ENCODE measurements at places on chromosomes 12 and 14. TPM values are rescaled to one million over a fixed set of nuclear protein-coding genes. Genes with fewer than 3 reads are reported as not detected.

DNA sequence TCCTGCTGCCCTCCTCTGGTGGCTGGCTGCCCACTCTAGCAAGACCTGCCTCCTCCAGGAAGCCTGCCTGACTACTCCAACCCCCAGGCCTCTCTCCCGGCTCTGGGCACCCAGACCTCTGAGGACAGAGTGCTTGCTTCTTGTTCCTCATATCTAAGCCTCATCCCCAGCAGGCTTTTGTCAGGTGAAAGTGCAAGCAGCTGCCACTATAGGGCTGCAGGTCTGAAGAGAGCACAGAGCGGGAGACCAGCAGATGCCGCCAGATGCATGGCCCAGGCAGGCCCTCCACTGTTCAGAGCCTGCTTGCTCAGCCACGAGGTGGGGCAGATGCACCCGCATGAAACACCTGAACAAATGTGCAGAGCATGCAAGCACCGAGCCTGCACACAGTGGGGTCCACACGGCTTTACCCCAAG, 73.0 kb downstream of the SERPINA3 start:
- DNase-seq = no peak

DNA sequence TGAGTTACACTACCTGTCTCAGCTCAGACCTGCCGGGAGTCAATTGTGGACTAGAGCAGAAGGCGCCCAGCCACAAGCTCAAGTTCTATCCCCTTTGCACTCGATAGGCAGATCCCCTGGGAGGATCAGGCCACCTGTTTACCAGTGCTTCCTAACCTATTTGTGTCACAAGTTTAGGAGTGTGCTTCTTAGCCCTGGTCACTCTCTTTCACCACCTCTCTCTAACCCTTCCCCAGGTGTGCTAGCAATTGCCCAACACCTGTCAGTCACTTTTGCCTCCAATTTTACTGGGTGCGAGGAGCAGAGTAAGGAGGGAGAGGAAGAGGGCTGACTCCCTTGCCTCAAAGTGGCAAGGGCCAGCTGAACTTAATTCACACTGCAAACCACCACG, 745 bp upstream of the NAA30 start:
- DNase-seq = no peak

DNA sequence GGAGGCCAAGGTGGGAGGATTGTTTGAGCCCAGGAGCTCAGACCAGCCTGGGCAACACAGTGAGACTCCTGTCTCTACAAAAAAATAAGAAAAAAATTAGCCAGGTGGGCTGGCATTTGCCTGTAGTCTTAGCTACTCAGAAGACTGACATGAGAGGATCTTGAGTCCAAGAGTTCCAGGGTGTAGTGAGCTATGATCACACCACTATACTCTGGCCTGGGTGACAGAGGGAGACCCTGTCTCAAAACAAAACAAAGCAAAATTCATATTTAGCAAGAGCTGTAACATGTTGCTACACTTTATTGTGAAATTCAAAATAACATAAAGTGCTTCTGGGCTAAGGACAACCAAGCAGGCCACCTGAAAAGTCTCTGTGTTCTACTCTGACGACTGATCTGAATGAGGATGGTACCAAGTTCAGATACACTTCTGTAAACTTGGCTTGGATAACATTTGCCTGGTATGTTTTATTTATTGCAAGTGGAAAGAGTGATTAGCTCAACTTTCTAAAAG, 11.6 kb upstream of the STRN3 start:
- no peak for DNase-seq

DNA sequence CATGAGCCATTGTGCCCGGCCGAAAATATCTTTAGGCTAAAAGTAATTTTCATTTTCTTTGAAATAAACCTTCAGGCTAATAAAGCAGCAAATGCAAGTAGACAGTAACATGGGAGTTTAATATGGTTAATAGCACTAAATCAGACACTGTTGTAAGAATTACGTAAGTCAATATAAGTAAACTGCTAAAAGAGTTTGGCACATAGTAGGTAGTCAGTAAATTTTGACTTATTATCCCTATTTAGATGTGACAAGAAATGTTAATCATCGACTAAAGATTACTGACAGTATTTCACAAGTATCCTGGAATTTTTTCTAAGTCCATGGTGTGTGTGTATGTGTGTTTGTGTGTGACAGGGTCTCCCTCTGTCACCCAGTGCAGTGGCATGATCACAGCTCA, 3.9 kb downstream of the PPP4R3A start:
- DNase-seq = no peak

GRCh38 chr14:94005324-94006073, 8.4 kb downstream of the CCDC197 start:
- peak; percentile 35 for DNase-seq

DNA sequence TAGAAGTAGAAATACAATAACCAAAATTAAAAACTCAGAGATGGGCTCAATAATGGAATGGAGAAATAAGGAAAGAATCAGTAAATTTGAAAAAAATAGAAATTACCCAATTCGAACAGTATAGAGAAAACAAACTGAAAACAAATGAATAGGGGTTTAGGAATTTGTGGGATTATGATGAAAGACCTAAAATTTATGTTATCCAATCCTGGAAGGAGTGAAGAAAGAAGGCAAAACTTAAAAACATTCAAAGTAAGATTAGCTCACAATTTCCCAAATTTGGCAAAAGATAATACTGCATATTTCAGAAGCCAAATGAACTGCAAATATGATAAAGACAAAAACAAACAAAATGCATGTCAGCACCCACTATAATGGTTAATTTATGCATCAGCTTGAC, 177.1 kb downstream of the CCDC91 start:
- no peak for DNase-seq

DNA sequence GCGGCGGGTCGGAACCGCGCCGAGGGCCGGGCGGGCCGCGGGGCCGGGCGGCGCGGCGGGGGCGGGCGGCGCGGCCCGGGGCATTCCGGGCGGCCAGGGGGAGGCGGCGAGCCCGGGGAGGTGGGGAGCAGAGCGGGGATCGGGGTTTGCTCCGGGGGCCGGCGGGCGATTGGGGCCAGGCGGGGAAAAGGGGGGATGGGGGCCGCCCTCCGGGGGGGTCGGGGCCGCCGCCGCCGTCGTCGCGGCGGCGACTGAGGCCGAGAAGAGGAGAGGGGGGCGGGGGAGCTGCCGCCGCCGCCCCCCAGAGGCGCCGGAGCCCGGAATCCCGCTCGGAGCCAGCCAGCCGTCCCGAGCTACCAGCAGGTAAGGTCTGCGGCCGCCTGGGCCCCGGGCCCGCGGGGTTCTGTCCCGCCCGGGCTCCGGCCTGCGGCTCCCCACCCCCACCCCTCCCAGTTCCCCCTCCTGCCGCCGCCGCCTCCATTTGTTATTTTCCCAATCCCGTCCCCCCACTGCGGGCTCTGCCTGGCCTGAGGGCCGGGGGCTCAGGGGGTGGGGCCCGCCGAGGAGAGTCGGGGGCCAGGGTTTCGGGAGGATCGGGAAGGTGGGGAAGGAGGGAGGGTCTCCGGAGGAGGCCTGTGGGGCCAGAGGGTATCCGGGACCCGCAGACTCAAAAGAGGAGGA, 403 bp downstream of the ATN1 start:
- no peak for DNase-seq

DNA sequence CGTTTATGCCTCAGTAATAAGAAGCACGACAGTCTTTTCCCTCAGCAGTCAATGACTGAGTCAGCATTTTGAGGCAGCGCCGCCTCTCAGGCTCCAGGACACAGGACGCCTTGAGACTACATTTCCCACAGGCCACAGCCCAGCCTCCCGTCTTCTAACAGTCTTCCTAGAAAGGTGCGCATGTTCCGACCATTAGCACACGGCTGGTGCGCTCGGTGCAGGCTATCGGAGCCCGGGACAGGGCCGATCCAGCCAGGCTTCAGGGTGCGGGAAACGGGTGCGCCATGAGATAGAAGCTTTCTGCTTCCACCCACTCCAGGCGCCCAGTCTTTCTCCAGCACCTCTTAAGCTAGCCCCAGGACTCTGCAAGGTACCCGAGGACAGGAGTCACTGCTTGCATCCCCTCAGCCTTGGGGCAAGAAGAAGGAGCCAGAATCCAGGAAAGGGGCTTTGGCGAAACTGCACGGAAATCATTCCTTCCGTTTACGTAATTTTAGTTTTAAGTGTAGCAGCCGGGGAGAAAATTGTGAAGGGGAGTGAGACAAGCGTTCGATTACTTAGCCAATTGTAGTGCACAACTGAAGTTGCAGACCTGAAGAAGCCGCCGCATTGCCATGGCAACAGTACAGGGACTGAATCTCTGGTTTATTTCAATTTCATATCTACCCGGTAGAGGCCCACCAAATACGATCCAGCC, 54.0 kb downstream of the ZNF641 start:
- peak; percentile 70 for DNase-seq

- DNase-seq = no peak
Measured at GRCh38 chr14:102736956-102737355, 40.3 kb upstream of the TRAF3 start.

DNA sequence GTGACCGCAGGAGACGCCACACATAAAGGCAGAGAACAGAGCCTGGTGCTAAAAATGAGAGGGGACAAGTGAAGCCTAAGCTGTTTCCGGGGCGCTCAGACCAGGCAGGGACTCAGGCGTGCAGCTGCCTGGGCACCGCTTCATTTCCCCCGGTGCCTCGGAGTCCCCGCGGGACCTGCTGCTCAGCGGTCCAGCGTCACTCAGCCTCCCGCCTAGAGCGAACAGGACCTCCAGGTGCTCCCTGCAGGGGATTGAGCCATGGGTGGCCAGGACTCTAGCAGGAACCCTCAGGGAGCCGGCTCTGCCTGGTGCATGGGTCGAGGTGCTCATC, 31.0 kb downstream of the CCDC85C start:
- DNase-seq = no peak

GRCh38 chr12:55244309-55244708, at the start of gene OR6C74:
Gene OR6C74 (plus strand): TSS chr12:55244609. CDS start chr12:55247288, 2,679 bp downstream.
- DNase-seq = no peak

DNA sequence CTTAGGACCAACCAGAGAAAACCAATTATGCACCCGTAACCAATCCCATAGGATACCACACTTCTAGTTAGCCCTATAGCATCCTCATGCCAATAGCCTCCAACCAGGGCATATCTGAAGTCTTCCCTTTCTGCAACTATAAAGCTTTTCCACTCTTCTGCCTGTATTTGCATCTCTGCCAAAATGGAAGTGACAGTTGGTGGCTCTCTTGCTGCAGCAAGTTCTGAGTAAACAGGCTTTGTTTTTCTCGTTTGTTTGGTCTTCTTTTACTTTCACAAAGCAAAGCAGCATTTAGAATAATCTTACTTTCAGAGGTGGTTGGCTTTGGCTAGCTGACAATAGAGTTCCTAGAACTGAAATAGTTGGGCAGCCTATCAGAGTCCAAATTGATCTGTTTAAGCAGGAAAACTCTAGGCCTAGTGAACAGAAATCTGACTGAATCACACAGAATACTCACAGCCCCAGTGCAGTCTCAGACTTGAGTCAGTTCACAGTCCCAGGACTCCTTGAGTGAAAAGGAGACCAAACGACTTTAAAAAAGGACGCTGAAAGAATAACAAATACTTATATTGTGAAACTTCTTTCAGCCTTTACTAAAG, 1029.7 kb upstream of the LRFN5 start:
- no peak for DNase-seq

DNA sequence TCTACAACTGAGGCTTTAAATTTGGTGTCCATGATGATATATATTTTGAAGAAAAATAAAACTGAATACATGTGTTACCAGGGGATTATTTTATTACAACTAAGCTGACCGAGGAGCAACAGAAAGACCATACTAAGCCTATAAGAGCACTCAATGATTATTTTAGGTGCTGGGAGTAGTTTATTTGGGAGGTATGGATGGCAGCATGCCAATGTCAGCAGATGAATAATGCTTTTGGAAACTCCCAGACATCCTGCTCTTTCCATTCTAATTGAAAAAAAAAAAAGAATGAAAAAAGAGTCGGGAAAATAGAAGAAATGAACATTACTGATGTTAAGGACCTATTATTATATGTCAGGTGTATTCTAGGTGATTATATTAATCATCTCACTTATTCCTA, 441.2 kb downstream of the BTG1 start:
- peak; percentile 81 for DNase-seq

GRCh38 chr12:96094201-96094600, 58.8 kb upstream of the LTA4H start:
- peak; percentile 88 for DNase-seq

DNA sequence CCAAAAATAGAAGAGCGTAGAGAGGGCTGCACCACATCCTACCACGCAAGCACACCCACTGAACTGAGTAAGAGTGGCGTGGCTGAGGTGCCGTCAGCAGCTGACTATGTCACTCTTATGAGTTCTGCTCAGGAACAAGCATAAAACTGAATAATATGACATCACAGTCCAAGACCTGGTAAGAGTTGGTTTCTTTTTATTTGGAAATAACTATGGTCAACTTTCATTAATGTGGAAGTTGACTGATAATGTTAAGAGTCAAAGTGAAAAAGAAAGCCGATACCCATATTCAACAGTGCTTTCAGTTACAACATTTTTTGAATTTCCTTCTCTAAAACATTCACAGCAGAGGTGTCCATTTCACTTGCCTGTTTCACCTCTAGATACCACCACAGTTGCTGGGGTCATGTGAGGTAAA, 44.6 kb downstream of the GNS start:
- no peak for DNase-seq

DNA sequence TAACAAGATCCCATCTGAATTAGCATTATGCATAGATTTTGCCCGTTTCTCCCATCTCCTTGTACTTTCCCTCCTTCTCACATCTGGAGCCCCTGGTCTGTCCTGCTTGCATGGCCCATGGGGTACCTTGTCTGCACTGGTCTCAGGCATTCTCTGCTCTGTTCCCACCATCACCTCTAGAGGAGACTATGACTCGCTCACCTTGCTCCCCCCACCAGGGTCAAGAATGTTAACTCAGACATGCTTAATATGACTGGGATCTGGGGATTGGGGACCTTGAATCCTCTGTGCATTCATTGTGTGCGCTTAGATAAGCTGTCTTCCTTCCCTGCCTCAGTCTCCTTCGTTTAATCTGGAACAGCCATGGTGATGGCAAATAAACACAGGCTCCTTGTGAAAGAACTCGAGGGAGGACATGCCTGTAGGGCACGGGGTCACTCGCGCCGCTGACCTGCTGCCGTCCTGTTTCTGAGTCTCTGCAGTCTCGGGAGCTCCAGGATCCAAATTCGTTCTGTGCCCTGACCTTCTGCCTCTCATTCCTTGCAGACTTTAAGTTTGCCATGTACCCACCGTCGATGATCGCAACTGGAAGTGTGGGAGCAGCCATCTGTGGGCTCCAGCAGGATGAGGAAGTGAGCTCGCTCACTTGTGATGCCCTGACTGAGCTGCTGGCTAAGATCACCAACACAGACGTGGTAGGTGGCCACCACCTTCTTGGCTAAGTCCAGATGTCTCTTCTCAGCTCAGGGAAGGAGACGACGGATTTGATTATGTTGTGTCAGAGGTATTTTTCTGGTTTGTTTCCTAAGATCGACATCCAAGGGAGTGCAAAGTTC, 15.0 kb downstream of the CCND2 start:
- DNase-seq = no peak

The PPFIA2 gene
- not detected for total RNA-seq

The C14orf132 gene
- total RNA-seq = 0.06 TPM

The MFAP5 gene
- total RNA-seq = not detected

The KRT72 gene
- not detected for total RNA-seq

The TTC6 gene
- total RNA-seq = 13.4 TPM

The SLCO1B1 gene
- total RNA-seq = not detected

The ATP5MC2 gene
- 244 TPM for total RNA-seq

The DLGAP5 gene
- 94.1 TPM for total RNA-seq
